Activated CD4-positive, alpha-beta T cell treated with anti-CD3 and anti-CD28 coated beads for 36 hours (primary cell): ENCODE measurements at places on chromosomes 11 and 22. TPM values are rescaled to one million over a fixed set of nuclear protein-coding genes. Genes with fewer than 3 reads are reported as not detected.
A peak's percentile ranks its signal among the peaks of the same experiment; 100 is the strongest.

Gene OR5B21
- not detected for total RNA-seq

Gene TRIM5
- total RNA-seq = 16.4 TPM

Gene FADS1
- 18.9 TPM for total RNA-seq

Gene C1QTNF4
- total RNA-seq = 0.14 TPM

Gene SCN4B
- 0.26 TPM for total RNA-seq

Gene RAB39A
- 0.16 TPM for total RNA-seq

Gene C11orf87
- total RNA-seq = not detected

- DNase-seq = no peak
Measured at GRCh38 chr11:30960387-30960992, 374.3 kb upstream of the MPPED2 start.

DNA sequence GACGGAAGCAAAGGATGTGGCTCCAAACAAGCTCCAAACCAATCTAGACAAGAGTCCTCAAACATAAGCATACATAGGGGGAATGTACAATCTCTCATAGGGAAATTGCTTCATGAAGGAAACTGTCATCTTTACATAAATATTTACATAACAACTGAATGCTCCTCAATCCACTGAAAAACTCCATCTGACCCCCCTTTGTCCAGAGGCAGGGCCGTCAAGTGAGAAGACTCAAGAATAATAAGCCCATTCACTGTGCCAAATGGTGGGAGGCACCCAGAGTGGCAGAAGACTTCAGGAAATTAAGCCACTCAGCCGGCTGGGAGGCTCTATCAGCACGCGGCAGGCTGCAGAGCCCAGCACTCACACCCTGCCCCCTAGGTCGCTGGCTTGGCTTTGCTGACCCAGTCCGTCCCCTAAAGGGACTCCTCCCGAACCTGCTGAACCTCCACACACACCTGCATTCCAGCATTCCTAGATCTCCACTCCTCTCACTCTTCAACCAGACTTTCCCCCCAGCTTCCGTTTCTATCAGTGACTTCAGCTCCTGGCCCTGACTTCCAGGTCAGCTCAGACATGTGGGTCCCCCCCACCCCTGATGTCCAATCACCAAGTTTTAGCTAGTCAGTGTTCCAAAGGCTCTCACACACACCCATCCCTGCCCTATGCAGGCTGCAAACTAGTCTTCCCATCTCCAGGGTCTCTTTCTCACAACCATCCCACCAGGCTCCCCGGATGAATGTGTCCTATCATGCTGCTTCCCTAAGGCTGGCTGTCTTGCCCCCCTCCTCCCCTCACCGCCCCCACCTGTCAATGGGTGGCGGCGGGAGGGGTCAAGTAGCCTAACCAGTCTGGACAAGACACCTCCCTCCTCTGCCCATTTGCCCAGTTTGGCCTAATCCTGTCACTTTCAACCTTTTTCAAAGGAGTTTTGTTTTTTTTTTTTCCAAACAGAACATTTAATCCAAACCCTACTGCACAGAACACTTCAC lies 11.3 kb downstream of the VPS37C start:
- DNase-seq = no peak

DNA sequence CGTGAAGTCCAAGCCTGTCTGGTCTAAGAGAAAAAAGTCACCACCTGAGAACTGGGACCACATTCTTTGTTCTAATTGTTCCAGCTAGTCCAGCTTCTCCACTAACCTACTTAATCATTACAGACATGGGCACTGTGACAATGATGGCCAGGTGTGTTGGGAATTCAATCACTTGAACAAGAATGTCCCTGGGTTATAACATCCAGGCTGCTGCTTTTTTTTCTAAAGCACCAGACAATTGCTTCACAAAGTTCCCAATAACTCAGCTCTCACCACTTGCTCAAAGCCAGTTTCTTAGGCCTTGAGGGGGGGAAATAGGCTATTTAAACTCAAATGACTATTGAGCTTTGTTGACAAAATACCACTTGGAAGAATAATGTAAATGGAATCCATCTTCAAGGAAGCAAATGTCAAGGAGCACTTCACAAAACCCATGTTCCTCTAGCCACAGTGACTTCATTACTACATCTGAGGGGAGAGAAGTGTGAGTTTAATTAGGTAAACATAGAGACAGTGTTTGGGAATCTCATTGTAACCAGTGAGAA lies 80.3 kb downstream of the ME3 start:
- no peak for DNase-seq

GRCh38 chr11:68935066-68935465 lies 31.4 kb downstream of the IGHMBP2 start:
- DNase-seq = no peak

DNA sequence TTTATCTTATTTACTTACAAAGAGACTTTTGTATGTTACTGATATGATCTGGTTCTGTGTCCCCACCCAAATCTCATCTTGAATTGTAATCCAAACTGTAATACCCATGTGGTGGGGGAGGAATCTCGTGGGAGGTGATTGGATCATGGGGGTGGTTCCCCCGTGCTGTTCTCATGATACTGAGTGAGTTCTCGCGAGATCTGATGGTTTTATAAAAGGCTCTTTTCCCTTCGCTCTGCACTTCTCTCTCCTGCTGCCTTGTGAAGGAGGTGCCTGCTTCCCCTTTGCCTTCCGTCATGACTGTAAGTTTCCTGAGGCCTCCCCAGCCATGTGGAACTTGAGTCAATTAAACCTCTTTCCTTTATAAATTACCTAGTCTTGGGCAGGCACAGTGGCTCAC lies 42.4 kb upstream of the WNT7B start:
- peak; percentile 1 for DNase-seq

DNA sequence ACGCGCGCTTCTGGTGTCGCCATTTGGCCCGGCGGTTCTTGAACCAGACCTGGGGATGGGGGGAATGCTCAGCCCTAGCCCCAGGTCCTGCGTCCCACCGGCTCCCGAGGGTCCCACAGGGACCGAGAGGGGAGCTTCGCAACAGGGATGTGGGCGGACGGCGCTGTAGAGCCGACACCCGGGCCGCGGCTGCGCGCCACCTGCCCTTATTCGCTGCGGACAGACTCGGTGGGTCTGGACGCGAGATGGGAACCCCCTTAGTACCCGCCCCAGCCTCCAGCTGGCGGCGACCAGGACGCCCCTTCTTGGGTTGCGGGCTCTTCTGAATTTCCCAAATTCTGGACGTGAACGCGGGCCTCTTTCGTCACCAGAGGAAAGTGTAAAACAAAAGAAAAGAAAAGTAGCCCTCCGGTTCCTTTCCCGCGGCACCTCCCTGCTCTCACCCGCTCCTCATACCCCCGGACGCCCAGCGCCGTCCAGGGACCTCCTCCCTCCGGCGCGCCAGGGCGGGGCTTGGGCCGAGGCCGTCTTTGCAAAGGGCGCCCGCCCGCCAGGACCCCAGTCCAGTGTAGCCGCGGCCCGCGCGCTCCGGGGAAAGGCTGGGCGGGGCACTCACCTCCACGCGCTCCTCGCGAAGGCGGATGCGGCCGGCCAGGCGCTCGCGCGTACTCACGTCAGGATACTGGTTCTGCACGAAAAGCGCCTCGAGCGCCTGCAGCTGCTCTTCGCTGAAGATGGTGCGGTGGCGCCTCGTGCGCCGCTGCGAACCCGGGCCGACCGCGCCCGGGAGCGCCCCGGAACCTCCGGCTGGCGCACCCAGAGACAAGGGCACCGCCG lies 827 bp downstream of the GSC2 start:
- DNase-seq = peak; percentile 63

GRCh38 chr11:47856186-47856585 lies 8.0 kb upstream of the NUP160 start:
- DNase-seq = no peak

DNA sequence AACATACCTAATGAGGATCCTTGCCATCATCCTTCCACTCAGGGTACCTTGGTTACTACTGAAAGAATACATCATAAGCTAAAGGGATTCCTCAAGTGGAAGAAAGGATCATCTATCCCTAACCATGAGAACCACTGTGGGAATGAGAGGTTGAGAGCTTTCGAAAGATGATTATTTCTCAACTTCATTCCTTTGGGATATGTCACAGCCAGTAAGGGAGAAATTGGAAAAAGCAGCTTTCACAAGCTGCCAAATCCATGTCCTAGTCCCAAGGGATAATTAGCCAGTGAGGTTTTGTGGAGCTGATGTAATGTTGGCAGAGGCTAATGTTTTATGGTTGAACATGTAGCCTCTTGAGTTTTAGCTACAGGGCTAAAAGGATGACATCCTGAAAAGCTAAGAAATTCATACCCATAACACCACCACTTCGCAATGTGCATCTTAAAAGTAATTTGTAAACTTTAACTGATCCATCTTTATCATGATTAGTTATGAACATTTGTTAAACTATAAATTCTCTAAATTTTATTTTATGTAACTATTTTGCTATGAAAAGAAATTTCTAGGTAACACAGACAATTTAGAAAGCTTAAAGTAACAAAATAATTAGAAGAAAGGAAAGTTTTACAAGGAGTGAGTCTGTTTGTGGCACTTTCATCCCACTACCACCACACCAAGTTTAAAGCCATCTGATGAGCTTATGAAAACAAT lies 123.9 kb downstream of the MRTFA start:
- no peak for DNase-seq
